ENCODE measurements at places on chromosomes 1 and 21.

- peak; percentile 47 for DNase-seq
These were observed 37.0 kb downstream of the MIA3 start for GRCh38 chr1:222654849-222655248.

GRCh38 chr1:150813028-150813707 is 5.1 kb upstream of the CTSK start:
- peak; percentile 86 for DNase-seq

GRCh38 chr1:229325853-229326487 is 16.9 kb downstream of the CCSAP start:
- no peak for DNase-seq

DNA sequence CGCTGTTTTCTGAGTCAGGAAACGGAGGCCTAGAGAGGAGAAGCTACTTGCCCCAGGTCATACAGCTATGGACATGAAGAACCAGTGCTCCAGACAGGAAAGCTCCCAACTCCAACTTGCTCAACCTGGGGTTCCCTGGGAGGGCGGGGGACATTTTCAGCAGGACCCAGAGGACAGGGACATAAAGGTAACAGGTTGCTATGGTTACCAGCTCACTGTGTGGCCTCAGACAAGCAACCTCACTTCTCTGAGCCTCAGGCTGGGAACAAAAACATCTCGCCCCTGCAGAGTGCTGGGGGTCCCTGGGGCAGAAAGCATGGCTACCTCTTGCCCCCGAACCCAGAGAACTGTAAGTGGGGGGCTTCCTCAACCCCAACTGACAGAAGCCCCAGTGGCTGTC is 16.1 kb downstream of the FBXO2 start:
- DNase-seq, result no peak

DNA sequence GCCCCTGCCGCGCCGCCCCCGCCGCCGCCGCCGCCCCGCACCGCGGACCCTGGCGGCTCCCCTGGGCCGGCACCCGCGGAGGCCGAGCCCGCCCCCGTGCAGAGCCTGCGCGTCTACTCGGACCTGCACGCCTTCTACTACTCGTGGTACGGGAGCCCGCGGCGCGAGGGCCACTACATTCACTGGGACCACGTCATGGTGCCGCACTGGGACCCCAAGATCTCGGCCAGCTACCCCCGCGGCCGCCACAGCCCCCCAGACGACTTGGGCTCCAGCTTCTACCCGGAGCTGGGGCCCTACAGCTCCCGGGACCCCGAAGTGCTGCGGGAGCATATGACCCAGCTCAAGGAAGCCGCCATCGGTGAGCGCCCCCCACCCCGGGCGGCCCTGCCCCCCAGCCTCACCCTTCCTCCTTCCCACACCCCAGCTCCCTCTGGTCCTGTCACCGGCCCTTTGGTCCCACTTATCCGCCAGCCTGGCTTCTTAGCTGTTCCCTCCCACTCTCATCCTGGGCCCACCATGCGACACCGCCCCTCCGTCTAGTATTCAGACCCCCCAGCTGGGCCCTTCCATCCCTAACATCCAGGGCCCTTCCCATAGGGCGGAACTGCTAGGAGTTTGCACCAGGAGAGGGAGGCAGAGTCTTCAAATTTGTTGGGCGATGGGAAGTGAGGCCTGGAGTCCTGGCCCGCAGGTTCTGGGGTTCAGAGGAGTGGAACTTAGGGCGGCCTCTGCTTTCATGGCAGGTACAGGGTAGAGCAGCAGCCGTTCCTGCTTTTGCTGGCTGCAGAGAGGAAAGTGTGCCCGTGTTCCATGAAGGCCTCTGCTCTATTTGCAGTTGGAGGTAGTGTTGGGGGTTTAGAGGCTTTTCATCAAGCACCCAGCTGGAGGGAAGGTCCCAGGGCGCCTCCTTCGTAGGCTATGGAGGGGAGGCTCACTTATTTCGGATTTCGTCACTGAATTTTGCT is 1.0 kb downstream of the MANEAL start:
- DNase-seq, result no peak

- no peak for DNase-seq
These were observed 17.8 kb upstream of the LRRC47 start for GRCh38 chr1:3814065-3814464.

GRCh38 chr1:17573518-17574041 is 34.1 kb downstream of the ARHGEF10L start:
- DNase-seq, result no peak

GRCh38 chr1:181141431-181141910 is 53.0 kb downstream of the IER5 start:
- DNase-seq, result no peak

DNA sequence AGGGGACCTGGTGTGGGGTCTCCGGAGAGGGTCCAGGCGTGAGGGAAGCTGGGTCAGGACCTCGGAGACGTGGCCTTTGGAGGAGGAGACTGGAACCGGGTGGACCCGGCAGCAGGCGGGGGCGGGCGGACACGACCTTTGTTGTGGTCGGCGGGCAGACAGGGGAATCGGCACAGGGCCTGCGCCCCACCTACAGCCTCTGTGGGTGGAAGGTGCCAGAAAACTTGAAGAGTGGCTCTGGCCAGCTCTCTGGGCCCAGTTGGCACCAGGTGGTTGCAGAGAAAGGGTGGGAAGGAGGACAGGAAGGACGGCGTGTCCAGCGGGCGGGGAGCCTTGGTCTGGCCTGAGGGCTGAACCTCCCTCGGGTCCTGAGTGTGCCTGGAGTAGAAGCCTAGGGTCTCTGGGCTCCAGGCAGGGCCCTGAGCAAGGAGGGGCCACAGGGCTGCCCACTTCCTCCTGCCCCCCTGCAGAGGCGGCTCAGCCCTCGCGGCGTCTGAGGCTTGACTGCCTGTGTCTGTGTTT is 7.7 kb upstream of the TTLL10 start:
- no peak for DNase-seq

DNA sequence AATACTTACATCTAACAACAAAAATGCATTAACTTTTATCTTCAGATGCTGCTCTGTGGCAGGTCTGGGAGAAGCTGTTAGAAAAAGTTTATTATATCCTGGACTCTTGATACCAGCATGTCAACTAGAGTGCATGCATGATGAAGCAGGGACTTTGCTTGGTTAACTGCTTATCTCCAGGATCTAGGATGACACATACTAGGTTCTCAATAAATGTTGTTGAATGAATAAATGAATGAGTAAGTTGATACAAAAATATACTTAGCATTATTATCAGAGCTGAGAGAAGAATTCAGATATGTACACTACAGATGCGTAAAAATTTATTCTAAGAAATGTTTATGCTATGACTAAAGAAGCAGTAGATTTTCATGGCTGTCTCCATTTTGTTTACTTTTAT is 304.3 kb downstream of the LTN1 start:
- no peak for DNase-seq

All from mucosa of descending colon (tissue), 3 donors.